ENCODE measurements at places on chromosomes 5 and 9. TPM values are rescaled to one million over a fixed set of nuclear protein-coding genes. Genes with fewer than 3 reads are reported as not detected.

GRCh38 chr5:173963867-173964441 lies 25.0 kb upstream of the C5orf47 start:
- peak; percentile 16 for DNase-seq

Gene SPAG8
- total RNA-seq: 1.3 TPM

GRCh38 chr5:179858241-179858585 lies 404 bp downstream of the MRNIP start:
- no peak for DNase-seq

- peak; percentile 58 for DNase-seq
These were observed 165.6 kb downstream of the YTHDC2 start for GRCh38 chr5:113678924-113679575.

GRCh38 chr9:111994831-111995458 lies 98.3 kb downstream of the UGCG start:
- DNase-seq: no peak

GRCh38 chr5:2433086-2433485 lies 318.4 kb downstream of the IRX2 start:
- DNase-seq: no peak

DNA sequence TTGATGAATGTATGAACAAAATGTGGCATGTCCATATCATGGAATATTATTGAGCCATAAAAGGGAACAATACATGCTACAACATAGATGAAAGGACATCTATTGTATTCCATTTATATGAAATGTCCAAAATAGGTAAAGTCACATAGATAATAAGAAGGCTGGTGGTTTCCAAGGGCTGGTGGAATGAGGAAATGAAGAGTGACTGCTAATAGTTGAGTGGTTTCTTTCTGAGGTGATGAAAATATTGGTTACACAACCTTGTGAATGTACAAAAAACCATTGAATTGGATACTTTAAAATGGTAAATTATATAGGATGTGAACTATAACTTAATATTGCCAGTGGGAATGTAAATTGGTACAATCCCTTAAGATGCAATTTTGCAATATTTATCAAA lies 5.2 kb downstream of the ARSB start:
- DNase-seq: no peak

DNA sequence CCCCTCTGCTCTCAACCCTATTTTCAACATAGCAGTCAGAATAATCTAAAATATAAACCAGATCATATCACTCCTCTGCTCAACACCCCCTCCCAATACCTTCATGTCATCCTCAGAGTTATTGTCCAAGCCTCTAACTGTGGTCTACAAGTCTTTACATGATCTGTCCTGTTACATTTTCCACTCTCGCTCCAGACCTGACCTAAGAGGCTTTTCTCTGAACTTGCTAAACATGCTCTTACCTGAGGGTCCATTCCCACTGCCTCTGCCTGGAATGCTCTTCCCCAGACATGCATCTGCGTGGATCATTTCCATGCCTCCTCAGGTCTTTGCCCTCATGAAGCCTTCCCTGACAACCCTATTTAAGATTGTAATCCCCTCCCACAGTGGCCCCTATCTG lies 12.0 kb downstream of the NIPSNAP3B start:
- no peak for DNase-seq
